ENCODE measurements at places on chromosomes 16 and 17. TPM values are rescaled to one million over a fixed set of nuclear protein-coding genes. Genes with fewer than 3 reads are reported as not detected.

DNA sequence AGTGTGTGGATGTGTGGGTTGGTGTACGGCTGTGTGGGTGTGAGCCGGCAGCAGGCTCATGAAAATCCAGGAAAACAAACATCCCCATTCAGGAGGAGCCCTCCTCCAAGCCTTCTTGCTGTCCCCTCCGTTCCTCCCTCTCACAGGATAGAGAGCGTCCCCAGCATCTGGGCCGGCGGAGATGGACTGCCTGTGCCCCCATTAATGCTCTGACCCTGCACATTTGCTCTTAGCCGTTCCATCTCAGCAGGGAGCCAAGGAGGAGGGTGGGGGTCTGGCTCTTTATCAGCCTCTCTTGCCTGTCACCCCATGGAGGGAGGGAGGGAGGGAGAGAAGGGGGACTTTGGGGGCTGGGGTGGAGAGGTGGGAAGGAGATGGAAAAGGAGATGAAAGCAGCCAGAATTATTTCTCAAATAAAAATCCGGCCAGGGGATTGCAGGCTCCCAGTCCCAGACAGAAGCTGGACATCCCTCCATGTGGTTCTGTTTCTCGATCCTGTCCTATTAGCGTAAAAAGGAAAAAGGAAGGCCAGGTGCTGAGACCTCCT lies 240.0 kb upstream of the ZFHX3 start:
- ATAC-seq = no peak

- ATAC-seq = no peak
Observed at GRCh38 chr17:70368011-70368410, 198.7 kb downstream of the KCNJ2 start.

- no peak for ATAC-seq
Observed at GRCh38 chr17:58217766-58218165, 1.3 kb downstream of the MKS1 start.

DNA sequence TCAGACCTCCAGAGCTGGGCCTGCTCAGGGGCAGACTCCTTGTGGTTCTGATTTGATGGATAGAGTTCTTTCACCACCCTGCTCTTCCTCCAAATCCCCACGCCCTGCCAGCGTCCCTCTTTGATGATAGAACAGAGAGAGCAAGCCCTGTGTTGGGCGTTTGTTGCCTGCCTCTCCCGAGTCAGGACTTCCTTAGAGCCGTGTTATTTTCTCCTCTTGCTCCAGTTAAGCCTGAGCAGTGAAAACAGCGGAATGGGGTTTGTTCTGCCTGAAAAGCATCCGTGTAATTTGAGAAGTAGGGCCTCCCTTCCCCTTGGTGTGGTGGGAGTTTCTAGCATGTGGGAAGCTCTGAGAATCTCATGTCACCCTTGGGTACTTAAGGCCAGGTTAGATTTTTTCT lies 22.1 kb downstream of the TMEM94 start:
- ATAC-seq = no peak

DNA sequence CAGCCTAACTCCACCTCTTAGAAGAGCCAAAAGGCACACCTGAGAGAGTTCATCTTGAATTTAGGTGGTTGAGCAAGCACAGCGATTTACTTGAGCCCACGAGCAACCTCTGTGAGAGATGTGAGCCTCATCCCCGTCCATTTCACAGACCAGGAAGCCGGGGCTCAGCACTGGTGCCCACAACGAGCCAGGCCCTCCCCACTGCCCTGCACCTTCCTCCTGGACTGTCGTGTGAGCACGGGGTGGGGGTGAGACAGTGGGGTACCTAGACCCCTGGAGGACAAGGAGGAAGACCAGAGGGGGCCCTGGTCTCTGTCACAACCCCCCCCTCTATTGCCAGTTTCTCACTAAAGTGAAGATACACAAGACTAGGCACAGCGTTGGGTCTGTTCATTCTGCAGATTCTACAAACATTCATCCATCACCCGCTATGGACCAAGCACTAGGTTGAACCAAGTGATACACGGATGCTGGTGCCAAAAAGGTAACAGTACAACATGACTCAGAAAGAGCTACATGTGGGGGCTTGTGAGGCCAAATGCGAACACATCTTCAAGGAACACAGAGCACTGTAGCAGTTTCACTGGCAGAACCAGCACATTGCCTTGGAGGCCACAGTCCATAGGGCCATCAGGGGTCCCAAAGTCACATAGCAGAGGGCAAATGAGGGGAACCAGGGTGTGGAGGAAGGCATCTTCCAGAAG lies 231.9 kb downstream of the PARN start:
- ATAC-seq = no peak

Gene SLC6A4
- total RNA-seq = under 0.01 TPM

DNA sequence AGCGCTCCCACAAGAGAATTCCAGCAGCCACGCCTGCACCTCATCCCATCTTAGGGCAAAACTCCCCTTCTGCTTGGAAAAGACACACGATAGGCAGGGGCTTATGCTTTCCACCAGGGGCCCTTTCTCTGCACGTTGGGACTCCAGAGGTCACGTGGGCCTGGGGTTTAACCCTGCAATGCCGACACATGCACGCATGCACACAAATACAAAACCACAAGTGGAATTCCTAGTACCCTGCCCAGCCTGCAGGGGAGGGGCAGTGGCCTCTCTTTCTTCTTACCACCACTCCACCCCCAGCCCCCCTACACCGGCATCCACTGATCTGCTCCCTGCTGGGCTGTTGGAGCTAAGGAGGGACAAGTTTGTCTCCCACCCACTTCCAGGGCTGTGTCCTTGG lies 16.8 kb upstream of the CCDC182 start:
- ATAC-seq = no peak

GRCh38 chr17:64188088-64188487 lies 58.1 kb upstream of the ERN1 start:
- no peak for ATAC-seq

GRCh38 chr16:59611556-59611955 lies 877.4 kb upstream of the GOT2 start:
- no peak for ATAC-seq

DNA sequence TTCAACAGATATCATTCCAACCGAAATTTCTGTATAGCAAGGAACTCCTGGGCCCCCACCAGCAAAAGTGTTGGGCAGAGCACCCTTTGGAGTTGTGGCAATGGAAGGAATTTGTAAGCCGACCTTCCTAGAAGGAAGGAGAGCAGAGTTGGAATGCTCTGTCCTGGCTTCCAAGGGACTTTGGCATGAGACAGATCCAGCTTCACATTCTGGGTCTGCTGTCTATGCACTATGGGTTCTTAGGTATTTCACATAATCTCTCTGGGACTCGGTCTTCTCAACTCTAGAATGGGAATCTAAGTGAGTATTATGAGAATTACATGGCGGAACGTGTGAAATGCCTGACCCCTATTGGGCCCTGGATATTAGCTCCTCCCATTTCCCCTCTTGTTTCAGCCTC lies 63.2 kb upstream of the MARCHF10 start:
- no peak for ATAC-seq

DNA sequence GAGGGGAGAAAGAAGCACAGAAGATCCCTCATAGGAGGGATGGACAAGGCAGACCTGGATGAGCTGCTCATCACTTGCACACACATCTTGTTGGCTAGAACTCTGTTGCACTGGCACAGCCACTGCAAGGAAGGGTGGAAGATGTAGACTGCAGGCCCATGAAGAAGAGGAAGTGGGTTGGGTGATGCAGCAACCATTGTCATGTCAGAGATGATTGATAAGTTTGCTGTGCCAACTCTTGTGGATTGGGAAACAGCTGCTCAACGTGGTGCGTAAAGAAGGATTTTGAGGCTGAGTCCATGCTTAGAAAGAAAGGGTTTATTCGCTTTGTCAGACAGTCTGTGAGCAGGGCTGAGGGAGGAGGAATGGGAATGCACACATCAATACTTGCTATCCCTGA lies 161.4 kb upstream of the MPHOSPH6 start:
- no peak for ATAC-seq

DNA sequence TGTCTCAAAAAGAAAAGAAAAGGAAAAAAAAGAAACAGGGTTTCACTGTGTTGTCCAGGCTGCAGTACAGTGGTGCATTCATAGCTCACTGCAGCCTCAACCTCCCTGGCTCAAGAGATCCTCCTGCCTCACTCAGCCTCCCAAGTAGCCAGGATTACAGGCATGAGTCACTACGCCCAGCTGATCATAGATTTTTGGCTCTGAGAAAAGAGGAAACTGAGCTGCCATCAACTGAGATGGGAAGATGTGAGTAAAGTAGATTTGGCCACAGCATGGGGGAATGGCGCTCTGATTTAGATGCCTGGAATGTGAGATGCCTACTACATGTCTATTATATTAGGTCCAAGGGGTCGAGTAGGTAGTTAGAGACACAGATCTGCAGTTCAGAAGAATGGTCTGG lies 5.9 kb upstream of the NAGS start:
- no peak for ATAC-seq

Gene RAC3
- not detected for total RNA-seq

Gene OTOP3
- total RNA-seq = 0.82 TPM

Gene KRTAP9-6
- total RNA-seq = not detected

GRCh38 chr17:82278786-82279391 lies 5.4 kb upstream of the CSNK1D start:
- ATAC-seq = no peak

DNA sequence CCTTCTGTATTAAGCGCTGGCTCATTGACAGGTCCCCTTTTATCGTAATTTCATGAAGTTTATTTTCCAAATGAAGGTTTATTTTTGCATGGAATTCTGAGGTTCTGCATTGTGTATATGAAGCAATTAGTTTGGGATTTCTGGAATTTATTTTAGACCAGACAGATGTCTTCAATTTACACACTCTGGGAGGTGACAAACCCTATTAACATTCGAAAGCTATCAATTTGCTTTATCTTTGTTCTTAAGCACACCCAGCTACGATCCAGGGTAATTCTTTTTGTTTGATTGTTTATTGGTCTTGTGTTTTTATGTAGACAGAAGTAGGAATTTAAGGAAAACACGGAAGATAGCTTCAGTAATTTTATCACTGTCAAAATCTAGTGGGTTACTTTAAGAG lies 264.6 kb downstream of the HS3ST3A1 start:
- ATAC-seq = no peak

DNA sequence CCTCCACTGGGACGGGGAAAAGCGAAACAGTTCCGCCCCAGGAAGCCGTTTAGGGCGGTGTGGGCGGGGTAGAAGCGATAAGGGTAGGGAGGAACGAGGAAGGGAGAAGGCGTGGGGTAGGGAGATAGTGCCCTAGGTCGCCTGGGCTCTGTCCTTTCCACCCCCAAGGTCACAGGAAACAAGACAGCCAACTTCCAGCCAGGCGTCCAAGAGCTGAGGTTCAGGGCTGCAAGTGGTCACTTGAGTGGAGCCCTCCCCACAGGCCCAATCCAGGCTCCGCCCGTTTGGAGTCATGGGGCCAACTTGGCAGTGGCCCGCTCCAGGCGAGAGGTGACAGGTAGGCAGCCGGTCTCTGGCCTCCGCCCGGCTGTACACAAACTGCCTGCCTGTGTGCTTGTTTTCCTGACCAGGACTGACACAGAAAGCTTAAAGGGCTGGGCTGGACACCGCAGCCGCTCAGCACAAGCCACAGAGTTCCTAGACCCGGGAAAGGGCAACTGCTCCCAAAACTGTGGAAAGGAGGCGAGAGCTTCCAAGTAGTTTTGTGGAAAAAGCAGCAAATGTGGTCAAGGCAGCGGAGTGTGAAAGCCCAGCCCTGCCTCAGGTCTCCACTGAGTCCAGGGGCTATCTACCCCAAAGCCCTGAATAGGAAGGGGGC lies at the start of gene RILP:
TSS of gene RILP (minus strand) at position 23 of the 658 bp plus-strand sequence. CDS start 62 bp downstream, outside the sequence.
- peak; percentile 62 for ATAC-seq

DNA sequence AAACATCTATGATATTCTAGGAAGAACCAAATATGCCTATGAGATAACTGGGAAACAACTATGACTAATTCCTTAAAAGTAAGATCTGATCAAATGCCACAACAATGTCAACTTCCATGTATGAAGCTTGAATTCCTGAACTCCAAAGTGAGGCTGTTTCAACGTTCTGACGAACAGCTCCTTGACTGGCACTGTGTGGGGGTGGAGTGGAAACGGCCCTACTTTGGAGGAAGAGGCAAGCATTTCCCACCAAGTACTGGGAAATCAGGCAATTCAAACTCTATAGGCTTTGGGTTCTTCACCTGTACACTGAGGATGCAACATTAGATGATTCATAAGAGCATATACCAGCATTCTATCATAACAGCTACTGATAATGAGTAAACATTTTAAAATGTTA lies 187.2 kb downstream of the CDK5R1 start:
- ATAC-seq = no peak

DNA sequence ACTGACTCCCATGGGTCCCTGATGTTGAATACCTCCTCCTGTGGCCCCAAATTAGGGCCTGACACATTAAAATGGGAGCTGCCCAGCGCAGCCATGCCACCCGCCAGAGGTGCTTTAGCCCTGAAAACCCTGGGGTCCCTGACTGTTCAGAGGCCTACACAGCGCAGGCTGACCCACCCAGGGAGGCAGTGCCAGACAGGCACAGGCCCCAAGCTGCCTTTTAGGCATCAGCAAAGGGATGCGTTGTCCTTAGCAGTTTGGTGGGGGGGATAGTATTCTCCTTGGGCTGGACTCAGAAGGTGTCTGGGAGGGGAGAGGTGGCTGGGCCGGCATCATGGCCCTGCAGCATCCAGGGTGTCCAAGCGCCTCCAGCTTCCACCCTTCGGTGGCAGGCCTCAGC lies 1.4 kb downstream of the RAPGEFL1 start:
- no peak for ATAC-seq
